ENCODE measurements at places on chromosomes 7 and 10.

DNA sequence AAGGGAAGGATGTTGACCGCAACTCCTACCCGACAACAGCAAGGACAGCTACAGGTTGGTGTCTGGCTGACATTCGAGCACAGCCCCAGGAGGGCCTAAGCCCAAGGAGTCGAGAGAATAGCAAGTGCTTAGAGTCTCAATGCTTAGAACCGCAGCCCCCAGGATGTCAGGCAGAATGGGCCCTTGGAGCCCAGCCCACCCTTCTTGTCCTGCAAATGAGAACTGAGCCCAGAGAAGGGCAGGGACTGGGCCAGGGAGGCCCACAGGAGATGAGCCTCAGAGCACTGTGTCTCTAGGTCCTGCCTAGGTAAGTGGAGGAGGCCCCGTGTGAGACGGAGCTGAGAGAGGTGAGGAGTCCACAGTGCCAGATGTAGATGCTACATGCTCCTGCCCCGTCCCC is 173.3 kb upstream of the ZMIZ1 start:
- DNase-seq: no peak

GRCh38 chr7:137606061-137606674 is 240.6 kb downstream of the DGKI start:
- no peak for DNase-seq

- no peak for DNase-seq
Observed at GRCh38 chr7:99920149-99920548, 819 bp upstream of the TRIM4 start.

DNA sequence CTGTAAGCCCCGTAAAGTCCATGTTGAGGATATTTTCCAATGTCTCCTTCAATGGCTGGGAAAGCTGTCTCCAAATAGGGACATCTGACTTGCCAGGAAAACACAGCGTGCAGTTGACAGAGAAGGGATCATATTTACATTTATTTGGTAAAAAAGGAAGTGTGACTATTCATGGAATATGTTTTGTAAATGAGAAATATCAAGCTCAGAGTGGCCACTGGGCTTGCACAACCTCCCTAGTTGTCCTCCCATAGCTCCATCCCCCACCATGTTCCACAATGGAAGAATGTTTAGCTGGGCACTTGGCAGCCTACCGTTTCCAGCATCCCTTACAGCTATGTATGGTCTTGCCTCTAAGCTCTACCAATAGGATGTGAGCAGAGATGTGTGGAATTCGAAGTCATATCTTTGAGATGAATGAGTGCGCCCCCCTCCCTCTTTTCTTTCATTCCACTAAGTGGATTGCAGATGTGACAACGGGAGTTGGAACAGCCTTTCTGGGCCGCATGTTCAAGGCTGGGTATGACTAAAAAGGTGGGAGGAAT is 306.6 kb upstream of the ZMIZ1 start:
- DNase-seq: no peak

DNA sequence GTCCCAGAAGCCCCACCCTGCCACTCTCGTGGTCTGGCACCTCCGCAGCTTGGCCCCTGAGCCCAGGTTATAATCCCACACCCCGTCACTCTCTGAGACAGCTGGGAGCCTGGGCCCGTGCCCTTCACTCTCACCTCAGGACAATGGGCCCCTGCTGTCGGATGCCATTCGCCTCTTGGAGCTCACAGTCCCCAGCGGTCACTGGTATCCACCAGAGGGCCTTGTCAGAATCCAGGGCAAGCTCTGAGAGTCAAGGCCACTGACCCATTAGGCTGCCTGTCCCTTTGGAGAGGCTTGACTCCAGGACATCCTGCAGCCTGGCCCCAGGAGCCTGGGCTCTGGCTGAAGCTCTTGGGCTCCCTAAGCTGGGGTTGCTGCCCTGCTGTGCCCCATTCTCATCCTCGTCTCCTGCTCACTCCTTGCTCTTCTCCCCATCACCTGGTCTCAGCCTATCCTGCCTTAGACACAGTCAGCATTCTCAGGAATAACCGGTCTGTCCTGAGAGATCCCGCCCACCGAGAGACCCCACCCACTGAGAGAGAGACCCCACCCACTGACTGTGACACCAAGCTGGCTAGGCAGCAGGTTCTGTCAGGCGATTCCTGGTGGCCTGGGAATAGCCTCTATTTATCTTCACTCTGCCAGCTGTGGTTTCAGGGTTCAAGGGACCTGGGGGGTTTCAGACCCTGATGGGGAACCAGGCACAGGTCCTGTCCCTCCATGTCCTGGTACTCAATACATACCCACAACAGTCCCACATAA is 27.7 kb downstream of the CPXM2 start:
- DNase-seq: no peak

DNA sequence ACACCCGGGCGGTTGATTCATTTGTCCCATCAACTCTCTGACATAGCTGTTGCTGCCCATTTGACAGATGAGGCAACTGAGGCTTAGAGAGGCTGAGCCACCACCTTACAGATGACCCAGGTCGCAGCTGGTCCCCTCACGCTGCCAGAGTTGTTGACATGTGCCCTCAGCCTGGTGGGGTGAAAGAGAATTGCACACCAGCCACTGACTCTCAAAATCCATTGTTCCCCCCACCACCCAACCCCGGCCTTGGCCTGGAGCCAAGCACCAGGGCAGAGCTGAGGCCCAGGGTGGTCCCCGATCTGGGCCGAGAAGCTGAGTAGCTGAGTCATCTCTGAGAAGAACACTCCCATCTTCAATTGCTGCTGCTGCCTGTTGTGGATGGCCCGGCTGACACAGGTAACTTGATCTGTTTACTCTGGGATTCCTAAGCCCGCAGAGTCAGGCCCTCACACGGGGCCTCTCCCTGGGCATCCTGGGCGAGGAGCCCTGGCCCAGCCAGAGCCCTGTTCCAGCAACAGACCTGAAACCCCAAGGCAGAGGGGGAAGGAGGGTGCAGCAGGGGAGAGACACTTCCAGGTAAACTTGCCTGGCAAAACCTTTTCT is 27.5 kb downstream of the PVRIG start:
- DNase-seq: no peak

GRCh38 chr7:28169230-28169629 is 11.4 kb downstream of the JAZF1 start:
- no peak for DNase-seq

- DNase-seq: no peak
Observed at GRCh38 chr10:112955582-112956421, 5.8 kb downstream of the TCF7L2 start.
